Stimulated activated CD4-positive, alpha-beta T cell treated with anti-CD3 and anti-CD28 coated beads, Interleukin-12 subunit alpha, Interleukin-12 subunit beta, amount 100 ng/mL, for 48 hours (primary cell): ENCODE measurements at places on chromosomes 7 and 10.

- no peak for DNase-seq
These were observed 582.5 kb upstream of the MGMT start for GRCh38 chr10:128884496-128885072.

GRCh38 chr10:14405076-14406065, 74.6 kb upstream of the FRMD4A start:
- DNase-seq, result no peak

DNA sequence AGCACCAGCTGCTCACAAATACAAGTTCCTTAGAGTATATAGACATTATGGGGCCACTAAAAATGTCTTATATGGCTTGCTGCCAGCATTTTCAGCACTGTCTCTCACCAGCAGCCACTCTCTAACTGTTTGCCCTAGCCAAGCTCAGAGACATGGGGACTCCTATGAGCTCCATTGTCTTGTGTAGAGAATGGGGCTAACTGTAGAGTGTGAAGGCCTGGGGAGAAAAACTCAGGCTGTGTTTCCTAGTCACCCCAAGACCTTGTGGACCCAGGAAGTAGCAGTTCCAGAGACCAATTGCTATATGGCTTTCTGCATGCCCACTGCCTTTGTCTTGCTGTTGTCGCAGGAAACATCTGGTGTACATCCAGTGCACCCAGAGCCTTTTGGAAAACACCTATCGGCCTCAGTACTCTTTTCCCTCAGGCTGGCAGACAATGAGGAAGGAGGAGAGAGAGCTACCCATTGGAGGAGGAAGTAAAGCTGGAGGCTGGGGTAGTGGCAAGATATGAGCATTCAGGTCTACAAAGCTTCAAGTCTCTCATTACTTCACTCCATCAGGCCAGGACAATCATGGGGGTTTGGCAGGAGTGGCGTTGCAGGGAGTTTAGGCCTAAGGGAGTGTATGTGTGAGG, 28.4 kb downstream of the ENTPD1 start:
- DNase-seq, result no peak

DNA sequence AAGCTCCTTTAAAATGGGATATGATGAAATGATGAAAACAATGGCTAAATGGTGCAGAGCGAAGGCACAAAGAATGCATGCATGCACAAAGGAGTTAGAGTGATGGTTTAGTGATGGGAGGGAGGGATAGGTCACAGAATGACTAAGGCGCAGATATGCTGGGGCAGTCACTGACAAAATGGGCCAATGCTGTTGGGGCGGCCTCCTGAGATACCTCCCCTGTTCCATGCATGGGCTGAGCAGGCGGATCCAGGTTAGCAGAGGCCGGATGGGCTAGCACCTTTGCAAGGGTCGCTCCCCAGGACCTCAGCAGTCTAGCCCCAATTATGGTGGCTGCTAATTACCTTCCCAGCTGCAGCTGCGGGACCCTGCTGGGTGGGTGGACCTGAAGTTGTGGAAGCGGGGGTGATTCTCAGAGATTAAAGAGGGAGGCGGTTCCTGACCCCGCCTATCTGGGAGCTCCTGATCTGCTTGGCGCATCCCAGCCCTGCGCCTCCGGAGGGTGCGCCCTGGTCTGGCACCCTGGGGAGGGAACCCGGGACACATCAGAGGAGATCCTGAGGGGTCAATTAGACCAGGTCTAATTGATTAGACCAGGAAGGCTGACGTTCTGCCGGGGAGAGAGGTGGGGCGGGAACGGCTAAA, 175.0 kb downstream of the CYP26A1 start:
- DNase-seq, result no peak

GRCh38 chr10:30345611-30346010, 3.5 kb downstream of the MTPAP start:
- no peak for DNase-seq

- no peak for DNase-seq
These were observed 89.9 kb downstream of the CARD11 start for GRCh38 chr7:2953588-2954407.

GRCh38 chr7:11875635-11876034, 43.6 kb upstream of the THSD7A start:
- no peak for DNase-seq

DNA sequence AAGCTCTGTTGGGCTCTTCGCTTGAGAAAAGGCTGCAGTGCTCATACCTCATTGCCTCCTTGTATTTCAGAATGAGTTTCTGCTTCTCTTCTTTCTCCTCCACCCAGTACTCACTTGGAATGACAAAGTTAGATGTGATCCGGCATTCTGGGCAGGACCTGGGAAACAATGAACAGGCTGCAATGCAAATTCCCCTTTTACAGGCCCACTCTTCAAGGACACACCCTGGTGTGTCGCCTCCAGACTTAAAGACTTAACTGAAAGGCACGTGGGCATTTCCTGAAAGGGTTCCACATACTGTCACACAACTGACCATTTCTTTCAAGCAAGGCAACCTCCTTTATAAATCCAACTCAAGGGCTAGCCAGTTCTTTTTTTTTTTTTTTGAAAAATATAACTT, 23.6 kb downstream of the MKRN1 start:
- DNase-seq, result no peak

DNA sequence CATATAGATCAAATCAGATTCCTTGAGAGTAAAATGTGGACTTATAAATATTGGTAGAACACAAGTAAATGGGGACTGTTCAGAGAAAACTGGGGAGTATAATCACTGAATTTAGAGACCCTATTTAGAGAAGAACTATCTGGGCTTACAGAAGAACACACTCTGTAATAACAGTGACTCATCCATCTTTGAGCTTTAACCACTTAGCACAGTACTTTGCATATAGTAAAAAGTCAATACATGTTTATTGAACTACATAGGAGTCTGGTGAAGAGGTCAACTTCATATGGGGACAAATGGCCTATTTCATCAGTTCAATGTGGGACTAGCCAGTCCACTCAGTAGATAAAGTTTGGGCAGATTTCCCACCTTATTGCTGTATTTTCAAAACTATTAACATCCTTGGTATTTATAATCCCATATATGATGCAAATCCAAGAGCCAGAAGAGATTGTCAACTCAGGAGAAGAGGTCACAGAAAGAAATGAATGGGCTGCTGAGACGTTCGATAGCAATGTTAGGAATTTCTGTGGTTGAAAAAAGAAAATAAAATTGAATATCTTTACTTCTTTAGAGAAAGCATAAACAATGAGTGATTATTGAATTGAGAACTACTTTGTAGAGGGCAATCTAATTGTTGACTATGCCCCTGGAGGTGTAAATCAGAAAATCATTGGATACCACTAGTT, 119.3 kb upstream of the CACNA2D1 start:
- DNase-seq, result no peak

- no peak for DNase-seq
These were observed 70.2 kb upstream of the ADAM12 start for GRCh38 chr10:126458466-126458865.

DNA sequence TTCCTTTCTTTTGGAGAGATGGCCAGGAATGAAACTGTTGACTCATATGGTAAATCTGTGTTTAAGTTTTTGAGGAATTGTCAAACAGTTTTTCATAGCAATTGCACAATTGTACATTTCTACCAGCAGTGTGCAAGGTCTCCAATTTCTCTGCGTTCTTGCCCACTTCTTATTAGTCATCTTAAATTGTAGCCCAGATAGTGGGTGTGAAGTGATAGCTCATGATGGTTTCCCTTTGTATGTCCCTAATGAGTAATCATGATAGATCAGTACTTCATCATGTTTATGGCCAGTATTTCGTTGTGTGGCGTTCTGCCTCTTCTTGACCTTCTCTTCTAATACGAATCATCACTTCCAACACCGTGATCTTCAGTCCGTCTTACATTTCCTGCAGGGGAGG, 136.3 kb downstream of the DOCK1 start:
- no peak for DNase-seq

DNA sequence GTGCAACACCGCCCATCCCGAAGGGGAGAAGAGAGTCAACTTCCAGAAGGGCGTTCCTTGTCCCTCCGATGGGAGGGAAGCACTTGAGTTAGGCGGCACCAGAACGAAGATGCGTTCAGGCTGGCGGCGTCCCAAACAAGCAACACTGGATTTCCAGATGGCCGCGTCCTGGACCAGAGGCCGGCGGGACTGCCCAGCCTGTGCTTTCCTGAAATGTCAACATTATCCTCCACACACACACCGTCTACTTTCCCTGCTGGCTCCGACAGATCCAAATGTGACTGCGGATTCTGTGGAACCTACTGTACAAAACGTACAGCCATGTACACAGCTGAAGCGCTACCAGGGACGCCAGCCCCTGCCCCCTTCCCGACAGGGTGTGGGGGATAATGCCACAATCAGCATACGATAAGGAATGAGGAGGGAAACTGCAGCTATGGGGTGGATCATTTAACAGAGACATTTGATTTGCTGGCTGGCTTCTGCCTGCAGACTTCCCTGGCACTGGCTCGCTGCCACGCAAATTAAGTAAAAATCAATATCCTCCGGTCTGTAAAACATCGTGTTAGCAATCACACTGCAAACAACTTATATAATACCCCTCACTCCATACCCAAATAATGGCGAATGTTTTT, 82.1 kb downstream of the ZRANB1 start:
- DNase-seq, result no peak

- no peak for DNase-seq
These were observed 20.3 kb downstream of the KLF6 start for GRCh38 chr10:3764626-3765112.

- DNase-seq, result no peak
These were observed 950.7 kb upstream of the PHF14 start for GRCh38 chr7:10022957-10023356.

GRCh38 chr10:74391786-74392185, 240.8 kb downstream of the ADK start:
- no peak for DNase-seq

GRCh38 chr10:44992070-44992731, 8.5 kb upstream of the ZNF22 start:
- no peak for DNase-seq

DNA sequence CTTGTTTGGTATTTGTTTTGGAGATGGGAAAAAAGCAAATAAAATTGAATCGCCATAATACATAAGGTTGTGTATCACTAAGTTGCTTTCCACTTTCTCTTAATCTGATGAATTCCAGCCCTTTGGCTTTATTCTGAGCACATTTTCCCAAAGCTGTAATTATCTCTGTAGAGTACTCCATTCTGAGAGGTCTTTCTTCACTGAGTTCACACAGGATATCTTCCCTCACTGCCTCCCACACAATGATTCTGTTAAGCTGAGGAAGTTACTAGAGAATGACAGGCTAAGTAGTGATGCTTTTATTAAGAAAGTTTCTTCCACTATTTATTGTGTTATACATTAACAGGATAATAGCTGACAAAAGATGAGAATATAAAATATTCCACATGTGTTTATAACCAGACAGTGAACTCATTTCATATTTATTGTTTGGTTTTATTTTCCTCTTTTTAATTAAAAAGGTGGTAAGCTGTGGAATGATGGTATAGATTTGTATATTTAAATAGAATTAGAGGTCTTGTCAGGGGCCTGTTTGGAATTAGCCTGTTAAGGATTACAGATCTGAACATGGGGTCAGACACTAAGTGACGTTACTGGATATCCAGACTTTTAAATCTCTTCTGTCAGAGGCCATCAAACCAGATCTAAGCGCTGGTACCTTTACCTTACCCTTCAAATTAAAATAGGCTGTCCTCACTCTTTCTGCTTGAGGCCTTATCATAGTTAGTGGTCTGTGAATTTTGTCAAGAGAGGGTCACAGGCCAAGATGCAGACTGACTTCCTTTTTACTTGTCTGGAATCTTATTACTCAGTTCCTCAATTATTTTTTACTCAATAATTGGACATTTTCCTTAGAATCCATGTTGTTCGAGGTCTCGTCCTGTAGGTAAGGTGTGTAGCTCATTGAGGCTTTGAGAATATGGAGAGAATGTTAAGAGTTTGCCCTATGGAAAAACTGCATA, 8.4 kb downstream of the PLXDC2 start:
- no peak for DNase-seq

DNA sequence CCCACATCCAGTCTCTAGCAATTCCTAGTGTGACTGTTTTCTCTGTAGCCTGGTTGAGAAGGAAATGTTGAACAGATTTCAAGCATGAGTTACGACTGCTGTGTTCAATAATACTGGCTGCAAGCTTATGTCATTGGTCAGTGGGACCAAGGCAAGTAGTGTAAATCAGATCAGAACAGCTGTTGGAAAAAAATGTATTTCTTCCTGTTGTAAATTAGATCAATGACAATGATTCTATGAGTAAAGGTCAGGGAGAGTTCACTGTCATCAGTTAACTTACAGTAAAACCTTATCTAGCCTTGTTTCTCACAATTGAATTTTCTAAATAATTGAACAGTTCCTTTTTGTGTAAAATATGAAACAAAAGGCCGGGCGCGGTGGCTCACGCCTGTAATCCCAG, 6.7 kb downstream of the OTUD1 start:
- DNase-seq, result no peak

DNA sequence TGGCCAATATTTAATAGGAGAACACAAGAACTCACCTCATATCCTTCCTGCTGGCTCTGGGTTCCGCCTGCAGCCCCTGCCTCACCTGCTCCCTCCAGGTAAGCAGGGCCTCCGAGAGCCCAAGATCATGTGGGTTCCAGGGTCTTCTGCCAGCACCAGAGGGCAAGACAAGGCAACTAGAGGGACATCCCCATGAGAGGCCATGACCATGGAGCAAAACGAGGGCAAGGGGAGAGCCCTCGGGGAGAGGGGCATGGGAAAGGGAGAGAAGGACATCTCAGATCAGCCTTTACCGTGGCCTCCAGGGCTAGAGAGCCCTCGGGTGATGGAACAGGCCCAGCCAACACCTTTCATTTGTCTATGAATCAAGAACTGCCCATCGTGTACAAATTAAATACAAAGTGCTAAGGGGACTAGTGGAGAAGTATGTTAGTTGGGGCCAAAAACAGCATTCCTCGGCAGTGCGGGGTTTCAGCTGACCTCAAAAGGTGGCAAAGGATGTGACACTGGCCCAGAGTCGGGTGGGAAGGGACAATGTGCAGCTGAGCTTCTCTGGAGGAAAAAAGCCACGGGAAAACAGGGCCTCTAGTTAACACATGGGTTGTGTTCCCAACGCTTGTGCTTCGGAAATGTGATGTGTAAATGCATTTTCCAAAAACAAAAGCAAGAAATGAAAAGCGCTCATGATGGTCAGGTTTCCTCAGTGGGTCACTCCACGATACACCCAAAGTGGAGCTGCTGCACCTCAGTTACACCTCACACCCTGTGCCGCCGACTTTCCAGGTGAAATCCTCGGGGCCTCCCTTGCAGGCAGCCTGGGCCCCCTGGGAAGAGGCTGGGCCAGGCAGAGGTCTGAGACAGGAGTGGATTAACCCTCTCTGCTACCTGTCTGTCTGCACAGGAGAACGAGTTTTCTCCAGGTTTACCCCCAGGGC, 2.0 kb downstream of the AOC1 start:
- DNase-seq, result no peak

GRCh38 chr10:33612116-33612515, 277.6 kb upstream of the NRP1 start:
- no peak for DNase-seq

GRCh38 chr10:107848726-107849360, 684.3 kb upstream of the SORCS1 start:
- DNase-seq, result no peak

DNA sequence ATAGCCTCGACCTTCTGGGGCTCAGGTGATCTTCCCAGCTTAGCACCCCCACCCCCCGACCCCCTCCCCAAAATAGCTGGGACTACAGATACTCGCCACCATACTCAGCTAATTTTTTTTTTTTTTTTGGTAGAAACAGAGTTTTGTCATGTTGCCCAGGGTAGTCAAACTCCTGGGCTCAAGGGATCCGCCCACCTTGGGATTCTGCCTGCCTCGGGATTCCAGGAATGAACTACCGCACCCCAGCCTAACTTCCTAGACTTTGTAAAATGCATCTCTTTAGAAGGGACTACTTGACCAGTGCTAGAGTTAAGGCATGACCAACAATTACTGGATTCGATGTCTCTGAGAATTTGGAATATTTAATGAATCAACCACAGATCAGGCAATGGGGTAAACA, 85.9 kb downstream of the MDFIC start:
- no peak for DNase-seq
